ENCODE measurements at places on chromosomes 4 and X. TPM values are rescaled to one million over a fixed set of nuclear protein-coding genes. Genes with fewer than 3 reads are reported as not detected.

FREM3 gene
- total RNA-seq, result not detected

PF4V1 gene
- not detected for total RNA-seq

EDA gene
- total RNA-seq, result 5.6 TPM

STATH gene
- total RNA-seq, result not detected

SCRG1 gene
- total RNA-seq, result 3.0 TPM

SEC24B gene
- total RNA-seq, result 38.2 TPM

CPZ gene
- total RNA-seq, result 55.9 TPM

NHS gene
- 9.5 TPM for total RNA-seq

DNA sequence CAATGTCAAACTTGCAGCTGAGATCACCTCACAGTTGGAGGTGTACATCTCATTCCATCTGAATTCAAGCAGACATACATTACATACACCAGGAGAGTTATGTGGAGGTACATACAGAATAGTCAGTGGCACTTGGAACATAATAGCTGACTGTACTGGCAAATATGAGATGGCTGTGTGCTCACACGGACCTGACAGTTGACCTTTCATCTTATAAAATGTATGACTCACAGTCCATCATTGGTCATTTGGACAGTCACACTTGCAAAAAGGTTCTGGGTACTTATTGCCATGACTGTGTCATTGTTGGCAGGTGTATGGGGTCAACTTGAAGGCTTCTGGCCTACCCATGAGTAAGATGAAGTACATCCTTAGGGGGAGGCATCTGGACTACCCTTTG, 88.6 kb upstream of the WDR1 start:
- H3K27ac ChIP-seq, result no peak overlapping the region
- no peaks in the 10 kb centered on the region for H3K36me3 ChIP-seq
- DNase-seq, result no peak
- H3K4me1 ChIP-seq, result no peaks in the 10 kb centered on the region
- no peak overlapping the region for H3K4me3 ChIP-seq
- no peaks in the 10 kb centered on the region for H3K27me3 ChIP-seq

GRCh38 chrX:97145934-97146333, 262.2 kb downstream of the RPA4 start:
- no peaks in the 10 kb centered on the region for H3K4me1 ChIP-seq
- no peak overlapping the region for H3K27ac ChIP-seq
- DNase-seq, result no peak

- no peak for DNase-seq
- H3K4me1 ChIP-seq, result no peaks in the 10 kb centered on the region
- H3K27ac ChIP-seq, result no peak overlapping the region
- H3K27me3 ChIP-seq, result no peaks in the 10 kb centered on the region
- H3K4me3 ChIP-seq, result no peak overlapping the region
Measured at GRCh38 chr4:74370912-74371311, 6.0 kb downstream of the EREG start.

- DNase-seq, result peak; percentile 37
- H3K27ac ChIP-seq, result no peak overlapping the region
- no peaks in the 10 kb centered on the region for H3K27me3 ChIP-seq
- no peaks in the 10 kb centered on the region for H3K36me3 ChIP-seq
- no peaks in the 10 kb centered on the region for H3K4me1 ChIP-seq
Measured at GRCh38 chr4:17276776-17277175, 235.1 kb downstream of the QDPR start.

DNA sequence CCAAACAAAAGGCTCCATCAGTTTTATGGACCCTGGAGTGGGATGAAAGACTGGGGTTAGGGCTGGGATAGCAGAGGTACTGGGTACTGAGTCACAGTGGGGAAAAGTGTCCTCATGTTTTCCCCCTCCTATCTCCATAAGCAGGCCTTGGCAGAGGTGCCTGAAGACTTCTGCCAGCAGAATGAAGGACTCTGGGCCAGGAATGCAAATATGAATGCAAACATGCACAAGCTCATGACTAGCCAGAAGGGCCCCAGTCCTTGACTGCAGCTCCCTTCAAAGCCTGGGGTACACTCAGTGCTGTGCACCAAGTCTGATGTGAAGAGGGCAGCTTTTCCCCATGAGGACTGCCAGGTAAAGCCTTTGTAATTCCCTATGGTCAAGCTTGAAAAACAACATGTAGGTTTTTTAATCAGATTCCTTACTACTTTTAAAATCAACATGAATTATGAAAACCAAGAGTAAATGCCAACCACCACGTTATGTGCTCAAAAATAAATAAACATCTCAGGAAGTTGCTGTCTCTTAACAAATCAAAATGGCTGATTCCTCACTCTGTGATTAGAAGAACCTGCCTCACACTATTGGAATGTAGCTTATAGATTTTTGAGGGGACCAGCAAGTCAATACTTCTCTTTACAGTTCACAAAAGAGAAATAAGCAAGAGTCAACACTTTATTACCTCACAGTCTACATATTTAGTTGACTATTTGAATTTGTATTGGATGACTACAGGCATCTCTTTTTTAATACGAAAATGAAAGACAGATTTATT, 1512.0 kb downstream of the ARAP2 start:
- no peaks in the 10 kb centered on the region for H3K27me3 ChIP-seq
- H3K27ac ChIP-seq, result no peak overlapping the region
- no peaks in the 10 kb centered on the region for H3K36me3 ChIP-seq
- no peak for DNase-seq
- H3K4me1 ChIP-seq, result no peaks in the 10 kb centered on the region
- no peak overlapping the region for H3K4me3 ChIP-seq

DNA sequence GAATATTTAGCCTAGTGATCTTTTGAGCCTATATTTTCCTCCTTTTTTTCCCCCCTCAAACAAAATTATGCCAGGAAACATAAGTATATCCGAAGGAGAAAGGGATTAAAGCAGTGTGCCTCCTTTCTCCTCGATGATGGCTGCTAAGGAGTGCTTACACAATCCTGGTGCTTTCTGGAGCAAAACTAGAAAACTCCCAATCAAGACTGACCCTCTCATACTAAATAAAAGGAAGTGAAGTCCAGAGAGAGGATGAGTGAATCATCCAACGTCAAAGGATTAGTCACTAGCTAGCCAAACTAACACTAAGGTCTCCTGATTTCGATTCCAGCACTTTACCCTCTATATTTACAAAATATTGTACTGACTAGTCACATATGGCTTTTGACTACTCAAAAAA, 146.8 kb downstream of the PPP3CA start:
- DNase-seq, result no peak
- H3K27me3 ChIP-seq, result no peaks in the 10 kb centered on the region
- no peak overlapping the region for H3K4me3 ChIP-seq

- no peaks in the 10 kb centered on the region for H3K27me3 ChIP-seq
- H3K27ac ChIP-seq, result no peak overlapping the region
- H3K4me1 ChIP-seq, result no peaks in the 10 kb centered on the region
- DNase-seq, result no peak
Measured at GRCh38 chr4:181061787-181062186, 1181.4 kb upstream of the TENM3 start.

DNA sequence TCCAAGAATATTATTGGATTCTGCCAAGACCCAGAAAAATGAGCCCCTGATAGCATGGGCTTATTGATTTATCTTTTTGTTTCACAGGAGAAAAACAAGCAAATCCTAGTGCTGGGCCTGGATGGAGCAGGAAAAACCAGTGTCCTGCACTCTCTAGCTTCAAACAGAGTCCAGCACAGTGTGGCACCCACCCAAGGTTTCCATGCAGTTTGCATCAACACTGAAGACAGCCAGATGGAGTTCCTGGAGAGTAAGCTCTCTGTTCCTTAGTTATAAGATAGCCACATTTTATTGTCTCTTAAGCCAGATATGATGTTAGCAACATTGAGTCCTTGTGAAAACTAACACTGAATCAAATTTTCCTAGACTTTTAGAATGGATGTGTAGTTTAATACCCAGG, 5.5 kb downstream of the ARL9 start:
- H3K4me3 ChIP-seq, result no peak overlapping the region
- no peaks in the 10 kb centered on the region for H3K4me1 ChIP-seq
- H3K27ac ChIP-seq, result no peak overlapping the region

- DNase-seq, result no peak
- no peaks in the 10 kb centered on the region for H3K4me1 ChIP-seq
- no peak within 1 kb of the TSS for H3K27ac ChIP-seq
- H3K27me3 ChIP-seq, result no peaks in the 10 kb centered on the region
Measured at GRCh38 chrX:140504371-140505324, at the start of gene SOX3. SOX3 (minus strand) TSS chrX:140505069; CDS start chrX:140505060, 9 bp downstream.

DNA sequence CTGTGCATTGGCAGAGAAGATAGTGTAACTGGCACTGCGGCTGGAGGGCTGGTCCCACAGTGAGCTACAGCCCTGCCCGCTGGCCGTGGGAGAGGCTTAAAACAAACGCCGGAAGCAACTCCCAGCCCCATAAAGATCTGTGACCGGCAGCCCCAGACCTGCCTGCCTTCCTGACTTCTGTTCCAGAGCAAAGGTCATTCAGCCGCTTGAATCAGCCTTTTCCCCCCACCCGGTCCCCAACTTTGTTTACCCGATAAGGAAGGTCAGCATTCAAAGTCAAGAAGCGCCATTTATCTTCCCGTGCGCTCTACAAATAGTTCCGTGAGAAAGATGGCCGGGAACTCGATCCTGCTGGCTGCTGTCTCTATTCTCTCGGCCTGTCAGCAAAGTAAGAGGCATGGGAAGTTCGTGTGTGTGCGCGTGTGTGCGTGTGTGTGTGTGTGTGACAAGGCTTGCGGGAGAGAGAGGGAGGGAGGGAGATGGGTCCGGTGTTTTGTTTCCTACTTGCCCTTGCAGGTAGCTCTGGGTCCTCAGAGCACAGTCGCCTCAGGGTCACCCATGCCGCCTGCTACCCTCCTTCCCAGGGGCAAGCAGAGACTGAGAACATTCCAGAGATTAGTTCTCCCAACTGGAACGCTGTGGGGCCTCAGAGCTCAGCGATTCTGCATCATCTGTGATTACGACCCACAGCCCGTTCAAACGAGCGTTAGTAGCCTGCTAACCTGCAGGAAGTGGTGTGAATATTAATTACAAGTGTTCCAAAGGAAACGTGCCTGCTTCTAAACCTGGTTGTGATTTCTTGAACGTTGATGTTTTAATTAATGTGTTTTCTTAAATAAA, at the start of gene MGST2:
Gene MGST2, plus strand, starts transcription at position 130 of the 840 bp plus-strand sequence. Its CDS starts 201 bp downstream, at position 331.
- DNase-seq, result peak; percentile 63
- peak within 1 kb of the TSS; percentile 38 for H3K4me3 ChIP-seq
- no peaks in the 10 kb centered on the region for H3K27me3 ChIP-seq
- H3K27ac ChIP-seq, result peak within 1 kb of the TSS; percentile 66

DNA sequence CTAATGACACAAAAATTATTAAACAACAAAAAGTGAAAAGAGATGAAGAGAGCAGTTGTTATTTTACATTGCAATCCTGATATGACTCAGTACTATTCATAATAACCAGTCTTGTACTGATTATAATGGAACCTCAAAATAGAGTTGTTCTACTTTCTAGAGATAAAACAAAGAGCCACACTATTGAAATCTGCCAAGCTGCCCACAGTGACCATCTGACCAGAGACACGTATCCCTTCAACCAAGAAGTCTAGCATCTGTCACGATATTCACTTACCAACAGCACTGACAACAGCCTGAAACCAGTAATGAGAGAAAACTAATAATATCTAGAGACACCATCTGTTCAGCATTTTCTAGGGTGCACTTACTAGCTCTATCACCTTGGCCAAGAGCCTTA, 466.7 kb downstream of the NKX6-1 start:
- no peak overlapping the region for H3K4me3 ChIP-seq
- no peaks in the 10 kb centered on the region for H3K4me1 ChIP-seq
- no peak for DNase-seq
- H3K27me3 ChIP-seq, result no peaks in the 10 kb centered on the region
- H3K27ac ChIP-seq, result no peak overlapping the region
- no peaks in the 10 kb centered on the region for H3K36me3 ChIP-seq

GRCh38 chr4:89469930-89470375, 162.4 kb upstream of the GPRIN3 start:
- DNase-seq, result no peak
- H3K4me1 ChIP-seq, result no peaks in the 10 kb centered on the region
- H3K36me3 ChIP-seq, result no peaks in the 10 kb centered on the region
- H3K27me3 ChIP-seq, result no peaks in the 10 kb centered on the region
- no peak overlapping the region for H3K4me3 ChIP-seq
- H3K27ac ChIP-seq, result peak overlapping the region; percentile 45

- no peak for DNase-seq
- H3K4me3 ChIP-seq, result no peak overlapping the region
- H3K27me3 ChIP-seq, result no peaks in the 10 kb centered on the region
Measured at GRCh38 chr4:183554346-183554686, 49.5 kb downstream of the ING2 start.

DNA sequence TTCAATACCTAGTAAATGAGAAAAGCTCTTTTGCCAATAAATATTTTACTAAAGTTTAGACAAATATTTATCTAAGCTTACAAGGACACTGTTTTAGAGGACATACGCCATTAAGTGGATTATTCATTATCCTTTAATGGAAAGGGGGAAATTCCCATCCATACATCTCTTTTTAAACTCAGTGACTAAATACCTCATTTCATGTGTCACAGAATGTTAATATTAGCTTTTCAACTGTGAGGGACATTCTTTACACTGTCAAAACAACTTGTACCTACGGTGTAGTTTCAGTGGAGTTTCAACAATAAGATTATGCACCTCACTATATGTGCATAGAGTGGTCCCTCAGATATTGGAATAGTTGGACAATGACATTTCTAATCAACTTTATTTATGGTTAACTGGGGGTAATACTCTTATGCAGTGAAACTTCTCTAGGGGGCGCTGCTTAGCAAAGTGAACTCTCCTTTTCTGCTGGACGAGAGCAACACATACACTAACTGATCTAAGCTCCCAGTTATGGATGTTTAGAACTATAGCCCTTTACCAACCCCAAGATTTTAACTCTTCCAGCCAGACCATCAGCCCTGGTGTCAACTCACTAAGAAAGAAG, 9.7 kb downstream of the HS6ST2 start:
- H3K36me3 ChIP-seq, result no peaks in the 10 kb centered on the region
- no peak overlapping the region for H3K27ac ChIP-seq
- H3K4me3 ChIP-seq, result no peak overlapping the region
- no peaks in the 10 kb centered on the region for H3K27me3 ChIP-seq

Measured in ovary (tissue), 10 donors.